Breast epithelium (tissue), 4 donors: ENCODE measurements at places on chromosomes 5 and 9. TPM values are rescaled to one million over a fixed set of nuclear protein-coding genes. Genes with fewer than 3 reads are reported as not detected.

DNA sequence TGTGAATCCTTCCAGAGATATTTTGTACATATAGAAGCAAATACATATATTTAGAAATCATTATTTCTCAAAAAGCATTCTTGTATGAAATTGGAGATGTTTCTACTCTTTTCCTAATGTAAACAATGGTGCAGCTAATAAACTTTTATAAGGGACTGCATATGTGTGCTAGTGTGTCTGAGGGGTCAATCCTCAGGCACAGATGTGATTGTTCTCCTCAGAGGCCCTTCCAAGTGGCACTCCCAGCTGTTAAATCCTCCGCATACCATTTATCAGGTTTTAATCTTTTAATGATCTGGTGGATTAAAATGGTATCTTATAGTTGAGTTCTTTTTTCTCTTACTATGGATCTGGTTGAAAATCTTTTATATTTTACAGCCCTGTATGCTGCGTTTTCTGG is 5.6 kb upstream of the OMD start:
- H3K27me3 ChIP-seq: no peaks in the 10 kb centered on the region
- no peak for DNase-seq
- H3K36me3 ChIP-seq: no peaks in the 10 kb centered on the region
- H3K4me1 ChIP-seq: no peaks in the 10 kb centered on the region
- H3K4me3 ChIP-seq: no peak overlapping the region

GRCh38 chr5:136225796-136226195 is 32.8 kb upstream of the SMIM32 start:
- H3K4me3 ChIP-seq: no peak overlapping the region
- H3K27me3 ChIP-seq: no peaks in the 10 kb centered on the region
- H3K36me3 ChIP-seq: no peaks in the 10 kb centered on the region
- no peak overlapping the region for H3K27ac ChIP-seq
- DNase-seq: no peak
- H3K4me1 ChIP-seq: no peaks in the 10 kb centered on the region

DNA sequence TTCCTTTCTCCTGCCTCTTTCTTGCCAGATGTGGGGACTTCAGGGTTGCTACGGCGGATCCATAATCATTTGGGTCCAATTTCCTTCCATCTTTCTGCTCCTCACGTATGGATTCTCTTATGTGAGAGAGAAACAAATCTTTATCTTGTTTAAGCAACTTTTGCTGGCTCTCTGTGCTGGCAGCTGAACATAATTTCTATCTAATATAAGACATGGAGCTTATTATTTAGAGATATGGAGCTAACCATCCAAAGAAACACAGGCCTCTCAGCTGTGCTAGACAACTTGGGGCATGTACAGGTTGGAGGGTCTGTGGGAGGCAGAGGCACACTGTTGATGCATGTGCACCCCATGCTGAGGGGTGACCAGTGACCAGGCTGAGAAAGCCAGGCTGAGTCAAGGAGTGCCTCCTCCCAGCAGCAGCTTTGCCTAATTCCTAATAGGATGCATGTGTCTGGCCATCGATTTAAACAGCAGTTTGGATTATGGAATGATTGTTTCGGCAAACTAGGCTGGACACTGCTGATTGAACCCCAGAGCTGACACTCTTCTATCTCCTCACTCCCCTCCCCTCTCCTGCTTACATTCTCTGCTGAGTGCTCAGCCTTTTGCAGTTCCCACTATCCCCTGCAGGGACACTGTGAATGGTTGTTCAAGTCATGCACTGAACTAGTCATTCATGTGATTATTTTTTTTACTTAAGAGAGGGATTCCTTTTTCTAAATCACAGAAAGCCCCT is 195.8 kb downstream of the ERCC6L2 start:
- no peaks in the 10 kb centered on the region for H3K36me3 ChIP-seq
- no peak for DNase-seq
- no peak overlapping the region for H3K27ac ChIP-seq
- no peaks in the 10 kb centered on the region for H3K27me3 ChIP-seq
- H3K4me3 ChIP-seq: no peak overlapping the region
- no peaks in the 10 kb centered on the region for H3K4me1 ChIP-seq

DNA sequence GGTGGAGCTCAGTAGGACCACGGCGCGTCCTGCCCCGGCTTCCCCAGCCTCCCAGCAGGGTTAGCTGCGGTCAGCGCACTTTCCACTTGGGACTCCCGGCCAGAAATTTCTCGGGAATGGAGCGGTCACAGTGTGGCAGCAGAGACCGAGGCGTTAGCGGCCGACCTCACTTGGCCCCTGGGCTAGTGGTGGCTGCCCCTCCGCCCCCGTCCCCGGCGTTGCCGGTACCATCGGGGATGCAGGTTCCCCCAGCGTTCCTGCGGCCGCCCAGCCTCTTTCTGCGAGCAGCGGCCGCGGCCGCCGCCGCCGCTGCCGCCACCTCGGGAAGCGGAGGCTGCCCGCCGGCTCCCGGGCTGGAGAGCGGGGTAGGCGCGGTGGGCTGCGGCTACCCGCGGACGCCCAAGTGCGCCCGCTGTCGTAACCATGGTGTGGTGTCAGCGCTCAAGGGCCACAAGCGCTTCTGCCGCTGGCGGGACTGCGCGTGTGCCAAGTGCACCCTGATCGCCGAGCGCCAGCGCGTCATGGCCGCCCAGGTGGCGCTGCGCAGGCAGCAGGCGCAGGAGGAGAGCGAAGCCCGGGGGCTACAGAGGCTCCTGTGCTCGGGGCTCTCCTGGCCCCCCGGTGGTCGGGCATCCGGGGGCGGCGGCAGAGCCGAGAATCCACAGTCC is 460 bp downstream of the DMRTA1 start:
- peak overlapping the region; percentile 70 for H3K4me3 ChIP-seq
- no peaks in the 10 kb centered on the region for H3K27me3 ChIP-seq
- H3K4me1 ChIP-seq: no peaks in the 10 kb centered on the region
- no peaks in the 10 kb centered on the region for H3K36me3 ChIP-seq

DNA sequence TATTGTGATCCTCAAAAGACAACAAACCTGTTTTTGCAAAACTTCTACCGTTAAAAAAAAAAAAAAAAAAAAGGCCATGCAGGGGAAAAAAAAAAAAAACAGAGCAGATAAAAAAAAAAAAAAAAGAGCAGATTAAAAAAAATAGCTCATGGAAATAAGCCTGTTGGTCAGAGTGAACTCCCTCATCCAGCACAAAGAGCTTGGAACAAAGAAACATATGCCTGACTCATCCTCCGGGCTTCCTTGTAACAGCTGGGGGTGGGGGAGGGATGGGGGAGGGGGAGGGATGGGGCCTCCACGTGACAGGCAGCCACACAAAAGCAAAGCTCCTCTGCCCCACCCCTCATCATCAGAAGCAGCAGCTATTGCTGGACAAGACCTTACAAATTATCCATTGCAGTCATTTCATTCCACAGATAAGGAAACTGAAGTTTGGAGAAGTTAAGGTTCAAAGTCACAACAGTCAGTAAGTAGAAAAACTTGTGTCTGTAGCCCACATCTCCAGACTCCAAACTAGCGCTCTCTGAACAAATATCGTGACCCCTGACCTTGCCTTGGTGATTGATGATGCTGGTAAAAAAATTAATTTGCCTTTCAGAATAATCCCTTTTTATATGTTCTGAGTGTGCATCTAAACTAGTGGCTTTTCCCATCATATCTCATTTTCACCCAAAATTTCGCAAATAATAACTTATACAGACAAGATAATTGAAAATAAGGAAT is 38.9 kb downstream of the SLC35D2 start:
- H3K27ac ChIP-seq: no peak overlapping the region
- no peaks in the 10 kb centered on the region for H3K27me3 ChIP-seq
- H3K4me1 ChIP-seq: no peaks in the 10 kb centered on the region
- no peak overlapping the region for H3K4me3 ChIP-seq
- H3K36me3 ChIP-seq: no peaks in the 10 kb centered on the region

- H3K4me1 ChIP-seq: no peaks in the 10 kb centered on the region
- H3K27me3 ChIP-seq: no peaks in the 10 kb centered on the region
- H3K4me3 ChIP-seq: no peak overlapping the region
Measured at GRCh38 chr5:124583469-124584350, 162.7 kb downstream of the ZNF608 start.

- no peaks in the 10 kb centered on the region for H3K4me1 ChIP-seq
- no peak for DNase-seq
- H3K27ac ChIP-seq: no peak overlapping the region
- H3K27me3 ChIP-seq: no peaks in the 10 kb centered on the region
Measured at GRCh38 chr5:75670577-75670976, 46.7 kb downstream of the POC5 start.

The REEP2 gene
- total RNA-seq: 2.7 TPM

The LMX1B gene
- 20.3 TPM for total RNA-seq

GRCh38 chr5:123037104-123037418 is 536 bp upstream of the PPIC start:
- peaks cover 3% of the 10 kb centered on the region for H3K4me1 ChIP-seq
- peak overlapping the region; percentile 98 for H3K27ac ChIP-seq
- peak overlapping the region; percentile 86 for H3K4me3 ChIP-seq
- H3K27me3 ChIP-seq: no peaks in the 10 kb centered on the region
- DNase-seq: no peak

The PCDHA5 gene
- total RNA-seq: 0.66 TPM

DNA sequence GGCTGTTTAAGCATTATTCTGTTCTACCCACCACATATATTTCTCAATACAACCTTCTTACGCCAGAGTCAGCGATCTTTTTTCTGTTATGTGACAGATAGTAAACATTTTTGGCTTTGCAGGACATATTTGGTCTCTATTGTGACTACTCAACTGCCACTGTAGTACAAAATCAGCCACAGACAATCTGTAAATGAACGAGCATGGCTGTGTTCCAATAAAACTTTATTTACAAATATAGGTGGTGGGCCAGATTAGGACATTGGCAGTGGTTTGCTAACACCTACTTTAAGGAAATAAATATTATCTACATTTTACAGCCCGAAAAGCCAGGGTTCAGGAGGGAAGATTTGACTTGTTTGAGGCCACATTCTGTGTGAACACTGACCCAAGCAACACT is 40.2 kb upstream of the FBXW11 start:
- H3K27ac ChIP-seq: no peak overlapping the region
- H3K27me3 ChIP-seq: no peaks in the 10 kb centered on the region
- no peak overlapping the region for H3K4me3 ChIP-seq

The CCDC69 gene
- total RNA-seq: 201 TPM

The CCIN gene
- not detected for total RNA-seq

The LIFR gene
- 179 TPM for total RNA-seq

DNA sequence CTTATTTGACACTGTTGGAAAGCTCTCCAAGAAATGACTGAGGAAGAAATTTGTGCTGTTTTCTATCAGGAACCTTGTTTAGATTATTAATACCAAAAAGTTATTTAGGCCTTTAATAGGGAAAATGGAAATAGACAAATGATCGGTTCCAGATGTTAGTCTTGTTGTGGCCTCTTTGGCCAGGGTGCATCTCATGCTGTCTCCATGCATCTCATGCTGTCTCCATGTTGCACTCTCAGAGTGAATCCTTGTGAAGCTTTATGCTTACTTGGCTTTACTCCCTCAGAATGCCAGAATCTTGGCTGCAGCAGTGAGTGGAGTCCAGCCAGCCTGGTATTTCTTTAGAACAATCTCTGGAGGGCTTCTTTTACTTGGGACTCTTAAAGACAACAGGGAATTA is 185.5 kb downstream of the ARHGAP26 start:
- no peak for DNase-seq
- H3K4me1 ChIP-seq: no peaks in the 10 kb centered on the region
- H3K4me3 ChIP-seq: no peak overlapping the region
- H3K36me3 ChIP-seq: no peaks in the 10 kb centered on the region
- H3K27ac ChIP-seq: no peak overlapping the region

GRCh38 chr5:9168791-9169556 is 376.9 kb downstream of the SEMA5A start:
- H3K36me3 ChIP-seq: no peaks in the 10 kb centered on the region
- no peak overlapping the region for H3K4me3 ChIP-seq
- H3K27me3 ChIP-seq: no peaks in the 10 kb centered on the region
- H3K27ac ChIP-seq: no peak overlapping the region

- no peak overlapping the region for H3K4me3 ChIP-seq
- no peak overlapping the region for H3K27ac ChIP-seq
- no peak for DNase-seq
- no peaks in the 10 kb centered on the region for H3K27me3 ChIP-seq
- no peaks in the 10 kb centered on the region for H3K4me1 ChIP-seq
- H3K36me3 ChIP-seq: no peaks in the 10 kb centered on the region
Measured at GRCh38 chr5:27788184-27788583, 749.8 kb upstream of the CDH9 start.

DNA sequence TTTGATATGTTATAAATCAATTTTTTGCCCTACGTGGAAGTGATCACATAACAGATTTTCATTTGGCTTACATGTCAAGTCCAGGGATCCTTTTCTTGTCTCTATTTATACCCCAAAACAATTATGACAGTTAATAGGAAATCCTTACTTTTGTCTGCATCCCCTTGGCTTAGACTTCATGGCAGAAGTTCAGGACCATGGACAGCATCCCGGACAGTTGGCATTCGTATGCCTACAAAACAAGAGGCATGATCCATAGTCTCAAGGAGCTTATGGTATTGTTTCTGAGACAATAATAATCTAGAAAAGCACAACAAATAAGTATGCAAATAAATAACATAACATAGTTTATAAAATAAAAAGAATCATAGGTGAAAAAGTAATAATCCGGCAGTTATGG is 214.3 kb upstream of the GRIA1 start:
- no peak overlapping the region for H3K4me3 ChIP-seq
- no peak for DNase-seq
- H3K4me1 ChIP-seq: no peaks in the 10 kb centered on the region
- H3K27me3 ChIP-seq: no peaks in the 10 kb centered on the region

DNA sequence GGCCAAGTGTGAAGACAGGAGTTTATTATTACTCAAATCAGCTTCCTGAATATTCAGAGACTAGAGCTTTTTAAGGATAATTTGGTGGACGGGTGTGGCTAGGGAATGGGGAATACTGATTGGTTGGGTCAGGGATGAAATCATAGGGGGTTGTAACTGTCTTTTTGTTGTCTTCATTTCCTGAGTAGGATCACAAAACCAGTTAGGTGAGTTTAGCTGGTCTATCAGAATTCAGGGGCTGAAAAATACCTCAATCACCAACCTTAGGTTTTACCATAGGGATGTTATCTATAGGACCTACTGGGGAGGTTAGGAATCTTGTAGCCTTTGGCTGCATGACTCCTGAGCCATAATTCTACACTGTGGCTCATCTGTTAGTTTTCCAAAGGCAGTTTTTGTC is 235.8 kb downstream of the YTHDC2 start:
- H3K27ac ChIP-seq: no peak overlapping the region
- DNase-seq: no peak
- H3K36me3 ChIP-seq: no peaks in the 10 kb centered on the region
- no peaks in the 10 kb centered on the region for H3K27me3 ChIP-seq
- H3K4me3 ChIP-seq: no peak overlapping the region

DNA sequence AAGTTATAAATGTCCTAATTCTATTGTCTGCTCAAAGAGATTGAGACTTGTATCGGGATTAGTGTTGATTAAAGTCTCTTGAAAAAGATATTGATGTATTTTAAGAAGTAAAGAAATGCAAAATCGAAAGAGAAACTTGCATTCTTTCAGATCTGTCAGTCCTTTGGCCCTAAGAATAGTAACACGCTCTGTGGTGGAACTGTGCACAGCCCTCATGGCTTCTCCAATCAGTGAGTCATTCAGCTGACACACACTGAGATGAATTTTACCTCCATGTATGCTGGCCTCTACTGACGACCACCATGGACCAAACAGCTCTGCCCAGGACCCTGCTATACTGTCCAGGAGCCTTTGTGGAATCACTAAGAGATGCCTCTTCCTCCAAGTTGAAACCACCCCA is 232.4 kb downstream of the ESM1 start:
- H3K27ac ChIP-seq: no peak overlapping the region
- no peaks in the 10 kb centered on the region for H3K27me3 ChIP-seq
- DNase-seq: no peak
- H3K4me1 ChIP-seq: peaks cover 2% of the 10 kb centered on the region
- no peaks in the 10 kb centered on the region for H3K36me3 ChIP-seq

GRCh38 chr9:93830012-93830596 is 125.1 kb downstream of the BARX1 start:
- H3K4me1 ChIP-seq: no peaks in the 10 kb centered on the region
- no peak overlapping the region for H3K4me3 ChIP-seq
- H3K27ac ChIP-seq: no peak overlapping the region
- DNase-seq: no peak
- H3K36me3 ChIP-seq: no peaks in the 10 kb centered on the region

The NFX1 gene
- 38.3 TPM for total RNA-seq

The ACER2 gene
- 11.0 TPM for total RNA-seq

The TMEFF1 gene
- 0.66 TPM for total RNA-seq
